Activated CD4-positive, alpha-beta T cell treated with anti-CD3 and anti-CD28 coated beads, Interleukin-2, Interleukin-6, amounts not matched to agents 100 ng/mL and 50 ng/mL, durations not matched to agents 16 hours and 8 hours (primary cell): ENCODE measurements at places on chromosomes 3 and 15.
A peak's percentile ranks its signal among the peaks of the same experiment; 100 is the strongest.

DNA sequence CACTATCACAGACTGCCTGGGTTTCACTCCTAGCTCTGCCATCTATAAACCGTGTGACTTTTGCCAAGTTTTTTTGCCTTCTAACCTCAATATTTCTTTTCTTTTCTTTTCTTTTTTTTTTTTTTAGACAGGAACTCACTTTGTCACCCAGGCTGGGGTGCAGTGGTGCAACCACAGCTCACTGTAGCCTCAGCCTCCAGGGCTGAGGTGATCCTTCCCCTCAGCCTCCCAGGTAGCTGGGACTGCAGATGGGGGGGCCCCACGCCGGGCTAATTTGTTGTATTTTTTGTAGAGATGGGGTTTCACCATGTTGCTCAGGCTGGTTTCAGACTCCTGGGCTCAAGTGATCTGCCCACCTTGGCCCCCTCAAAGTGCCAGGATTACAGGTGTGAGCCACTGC lies 3.2 kb upstream of the ADAM10 start:
- DNase-seq = no peak

DNA sequence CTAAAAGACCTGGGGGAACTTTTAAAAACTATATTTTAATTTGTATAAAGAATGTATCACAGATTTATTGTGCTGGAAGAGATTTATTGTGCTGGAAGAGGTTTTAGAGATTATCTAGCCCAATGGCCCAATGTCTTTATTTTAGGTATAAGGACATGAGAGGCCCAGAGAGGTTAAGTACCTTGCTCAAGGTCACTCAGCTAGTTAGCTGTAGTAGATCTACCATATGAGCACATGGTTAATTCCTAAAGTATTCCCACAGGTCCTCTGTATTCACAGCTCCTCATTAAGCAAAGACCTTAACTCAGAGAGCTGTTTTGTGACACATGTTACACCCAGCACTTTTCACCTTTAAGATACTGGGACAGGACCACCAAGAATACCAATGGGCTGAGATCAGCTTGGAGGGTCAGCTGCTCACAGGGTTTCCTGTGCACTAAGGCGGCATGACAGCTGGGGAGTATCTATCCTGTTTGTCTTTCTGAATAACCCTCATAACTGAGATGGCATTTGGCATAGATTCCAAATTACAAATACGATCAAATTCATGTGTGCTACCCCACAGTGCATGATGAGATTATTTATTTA lies 143.1 kb upstream of the TBL1XR1 start:
- DNase-seq = no peak

DNA sequence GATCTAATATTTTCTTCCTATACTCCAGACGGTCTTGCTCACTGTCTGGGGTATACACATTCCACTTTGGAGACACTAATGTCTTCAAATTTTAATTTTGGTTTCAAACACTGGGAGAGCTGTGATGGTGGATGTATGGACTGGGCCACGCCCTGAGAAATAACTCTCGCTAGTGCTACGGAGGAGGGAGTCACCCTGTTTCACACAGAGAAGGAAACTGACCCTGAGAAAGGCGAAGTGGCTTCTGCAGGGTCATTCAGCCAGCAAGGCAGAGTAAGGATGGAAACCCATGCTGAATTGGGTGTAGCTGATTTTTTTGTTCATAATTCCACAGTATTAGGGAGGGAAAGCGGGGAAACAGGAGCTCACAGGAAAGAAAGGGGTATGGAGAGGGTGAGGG lies 8.6 kb upstream of the SKIC8 start:
- no peak for DNase-seq

GRCh38 chr3:181919375-181919774 lies 207.7 kb downstream of the SOX2 start:
- no peak for DNase-seq

GRCh38 chr3:172106989-172107388 lies 67.6 kb downstream of the FNDC3B start:
- DNase-seq = peak; percentile 87

GRCh38 chr3:85495602-85496001 lies 536.8 kb downstream of the CADM2 start:
- DNase-seq = no peak

DNA sequence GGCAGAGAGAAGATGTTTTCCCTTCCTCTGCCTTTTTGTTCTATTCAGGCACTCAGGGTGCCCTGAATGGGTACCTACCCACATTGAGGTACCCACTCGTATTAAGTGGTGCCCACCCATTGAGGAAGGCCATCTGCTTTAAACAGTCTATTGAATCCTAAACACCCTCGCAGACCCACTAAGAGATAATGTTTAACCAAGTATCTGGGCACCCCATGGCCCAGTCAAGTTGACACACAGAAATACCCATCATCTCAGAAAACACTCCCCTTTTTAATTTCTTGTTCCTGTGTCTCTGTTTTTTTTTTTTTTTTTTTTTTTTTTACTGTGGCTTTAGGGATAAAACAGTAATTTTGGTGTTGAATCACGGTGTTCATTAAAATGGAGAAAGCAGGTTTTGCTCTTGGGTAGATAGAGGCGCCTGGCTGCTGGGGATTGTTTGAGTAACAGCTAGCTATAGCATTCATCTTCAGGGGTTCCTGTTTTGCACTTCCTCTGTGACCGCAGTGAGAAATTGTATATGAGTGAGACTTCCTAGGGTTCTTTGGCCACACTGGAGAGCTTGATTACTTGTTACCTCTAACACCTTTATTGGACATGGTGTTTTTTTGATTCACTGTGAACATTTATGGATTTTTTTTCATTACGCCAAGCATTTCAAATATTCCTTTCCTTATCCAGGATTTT lies 259.1 kb downstream of the PTPRG start:
- DNase-seq = peak; percentile 5

- peak; percentile 73 for DNase-seq
Observed at GRCh38 chr3:172138792-172139507, 99.6 kb downstream of the FNDC3B start.

- no peak for DNase-seq
Observed at GRCh38 chr15:60370105-60370868, 27.5 kb downstream of the ANXA2 start.
